ENCODE measurements at places on chromosomes 4 and X.

DNA sequence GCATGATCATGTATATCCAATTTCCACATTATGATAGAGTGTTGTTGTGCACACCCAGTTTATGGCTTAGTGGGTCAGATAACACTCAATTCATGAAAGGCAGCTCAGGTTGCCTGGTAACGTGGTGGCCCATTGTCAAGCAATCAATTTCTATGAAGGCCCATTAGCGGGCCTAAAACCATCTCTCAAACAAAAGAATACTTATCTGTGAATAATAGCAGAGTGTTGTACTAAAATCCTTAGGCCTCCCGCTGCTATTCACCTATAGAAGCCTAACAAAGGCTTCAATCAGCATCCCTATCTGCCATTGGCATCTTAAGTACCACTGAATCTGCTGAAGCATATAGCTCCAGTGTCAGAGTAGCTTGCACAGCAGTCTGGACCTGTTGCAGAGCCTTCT is 849.6 kb upstream of the POU3F4 start:
- DNase-seq: no peak

- peak; percentile 51 for DNase-seq
Observed at GRCh38 chrX:68685685-68686084, 38.2 kb downstream of the STARD8 start.

DNA sequence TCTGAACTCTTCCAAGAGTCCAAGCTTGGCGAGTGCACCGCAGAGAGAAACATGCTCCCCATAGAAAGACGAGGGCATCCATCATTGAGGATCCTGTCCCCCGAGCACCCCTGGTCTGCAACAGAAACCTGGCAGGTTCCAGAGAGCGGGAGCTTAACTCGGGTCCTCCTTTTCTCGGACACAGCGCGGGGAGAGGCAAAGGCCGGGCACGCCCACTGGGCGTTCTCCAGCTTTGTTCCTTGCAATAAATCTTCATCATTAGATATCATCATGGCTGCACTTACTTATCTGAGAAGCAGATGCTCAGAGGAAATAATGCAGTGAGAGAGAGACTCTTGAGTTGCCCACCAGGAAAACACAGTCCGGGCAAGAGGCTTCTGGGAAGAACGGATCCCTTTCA is 90.1 kb upstream of the PSAPL1 start:
- no peak for DNase-seq

DNA sequence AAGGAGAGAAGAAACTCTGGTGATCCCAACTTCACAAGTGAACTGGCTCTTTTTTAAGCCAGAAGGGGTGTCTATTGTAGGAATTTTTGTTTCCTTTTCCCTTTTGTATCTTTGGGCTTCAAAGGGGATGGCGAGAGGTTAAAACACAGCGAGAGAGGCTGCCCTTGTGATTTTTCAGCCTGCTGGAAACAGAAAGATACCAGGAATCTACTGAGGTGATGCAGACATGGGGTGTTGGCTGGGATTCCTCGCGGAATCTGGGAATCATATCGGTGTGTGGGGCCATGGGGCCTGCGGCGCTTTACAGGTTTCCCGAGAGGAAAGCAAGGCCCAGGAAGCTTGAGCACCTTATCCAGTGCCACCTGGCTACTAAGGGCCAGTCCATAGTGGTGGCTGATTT is 99.4 kb upstream of the STX18 start:
- DNase-seq: no peak

DNA sequence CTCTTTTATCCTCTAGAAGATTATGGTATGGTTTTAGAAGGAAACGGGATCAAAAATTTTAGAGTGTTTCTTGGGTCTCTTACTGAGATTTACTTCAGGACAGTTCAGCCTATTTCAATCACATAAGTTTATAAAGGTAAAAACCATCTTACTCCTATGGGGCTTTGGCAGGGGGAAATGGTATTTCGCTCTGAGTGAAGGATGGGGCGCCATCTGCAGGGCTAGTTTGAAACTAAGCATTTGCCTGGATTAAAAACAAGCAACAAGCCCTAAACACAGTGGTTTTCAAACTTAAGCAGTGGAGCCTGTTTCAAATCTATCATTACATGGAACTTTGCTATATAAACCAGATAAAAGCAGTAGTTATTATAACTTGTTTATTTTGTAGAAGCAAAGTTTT is 361.5 kb upstream of the FMR1 start:
- DNase-seq: no peak

DNA sequence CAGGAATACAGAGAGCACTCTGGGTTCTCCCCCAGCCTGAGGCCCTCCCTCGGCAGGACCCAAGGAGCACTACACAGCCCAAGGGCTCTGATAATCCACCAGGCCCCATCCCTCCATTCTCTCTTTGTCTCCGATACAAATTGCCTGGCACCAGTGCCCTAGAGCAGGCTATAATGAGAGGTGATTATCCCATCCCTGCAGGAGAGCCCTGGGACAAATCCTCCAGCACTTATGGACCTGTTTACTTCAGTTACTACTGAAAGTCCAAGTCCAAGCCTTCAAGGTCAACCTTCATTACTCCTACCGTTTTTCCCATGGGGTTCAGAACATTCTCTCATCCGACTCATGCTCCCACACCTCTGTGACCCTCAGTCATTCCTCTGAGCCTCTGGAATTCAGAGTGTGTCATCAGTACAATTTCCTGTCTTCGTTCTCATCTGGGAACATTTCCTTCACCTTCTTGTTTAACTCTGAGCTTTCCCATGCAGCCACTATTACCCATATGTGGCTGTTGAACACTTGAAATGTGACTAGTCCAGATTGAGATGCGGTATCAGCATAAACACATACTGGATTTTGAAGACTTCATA is 299.0 kb downstream of the RAPGEF2 start:
- DNase-seq: no peak

DNA sequence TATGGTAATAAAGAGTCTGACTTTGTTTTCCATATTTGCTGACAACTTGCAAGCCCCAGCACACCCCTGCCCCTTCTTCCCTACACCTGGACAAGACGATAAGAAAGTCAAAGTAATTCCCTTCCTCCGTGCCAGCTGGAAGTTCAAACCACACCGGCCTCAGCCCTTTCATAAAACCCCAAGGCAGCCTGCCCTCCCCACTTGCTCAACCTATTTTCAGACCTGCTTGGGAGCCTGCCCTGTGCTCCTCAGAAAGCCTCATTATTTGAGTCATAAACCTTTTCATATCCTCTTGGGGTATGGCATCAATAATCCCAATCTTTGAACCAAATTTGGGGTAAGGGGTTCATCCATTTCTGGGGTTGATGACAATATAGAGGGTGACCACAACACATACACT is 29.5 kb downstream of the NIPAL1 start:
- peak; percentile 5 for DNase-seq

DNA sequence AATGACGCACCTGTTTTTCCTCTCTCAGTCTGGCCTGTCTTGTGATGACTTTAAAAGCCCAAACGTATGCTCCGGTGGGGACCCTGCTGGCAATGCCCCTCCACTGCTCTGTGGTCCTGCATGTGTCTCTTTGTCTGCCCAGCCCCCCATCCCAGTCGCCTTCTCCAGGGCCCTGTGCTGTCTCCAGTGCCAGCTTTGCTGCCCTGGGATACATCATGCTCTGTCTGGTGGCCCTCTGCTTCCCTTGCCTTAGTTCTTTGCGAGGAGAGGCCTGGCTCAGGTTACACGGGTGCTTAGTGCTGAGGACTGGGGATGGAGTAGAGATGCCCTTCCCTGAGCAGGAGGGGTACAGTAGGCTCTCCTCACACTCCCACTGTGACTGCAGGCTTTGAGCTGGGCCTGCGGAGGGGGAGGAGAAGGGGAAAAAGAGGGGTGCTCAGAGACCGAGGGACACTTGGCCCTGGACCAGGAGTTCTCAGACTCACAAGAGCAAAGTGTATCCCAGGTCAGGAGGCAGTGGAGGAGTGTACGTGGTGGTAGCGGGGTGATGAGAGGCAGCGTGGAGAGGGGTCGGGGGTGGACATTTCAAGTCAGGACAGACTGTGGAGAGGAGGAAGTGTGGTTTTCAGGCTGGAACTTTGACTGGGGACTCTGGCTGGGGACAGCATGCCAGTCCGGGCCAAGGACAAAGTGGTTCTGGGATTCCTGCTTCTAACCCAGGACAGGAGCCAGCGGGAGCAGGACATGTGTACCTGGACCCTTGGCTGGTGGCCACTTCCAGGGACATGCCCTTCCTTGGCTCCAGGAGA is 2.8 kb downstream of the APLN start:
- DNase-seq: no peak

- peak; percentile 54 for DNase-seq
Observed at GRCh38 chr4:104093247-104093646, 373.5 kb upstream of the TACR3 start.

- peak; percentile 13 for DNase-seq
Observed at GRCh38 chrX:44989995-44990770, 117.2 kb downstream of the KDM6A start.

GRCh38 chr4:53043055-53043454 is 180.9 kb downstream of the RASL11B start:
- no peak for DNase-seq

- DNase-seq: no peak
Observed at GRCh38 chrX:3215249-3215648, 131.2 kb downstream of the MXRA5 start.

GRCh38 chr4:23773884-23774636 is 115.8 kb downstream of the PPARGC1A start:
- no peak for DNase-seq

DNA sequence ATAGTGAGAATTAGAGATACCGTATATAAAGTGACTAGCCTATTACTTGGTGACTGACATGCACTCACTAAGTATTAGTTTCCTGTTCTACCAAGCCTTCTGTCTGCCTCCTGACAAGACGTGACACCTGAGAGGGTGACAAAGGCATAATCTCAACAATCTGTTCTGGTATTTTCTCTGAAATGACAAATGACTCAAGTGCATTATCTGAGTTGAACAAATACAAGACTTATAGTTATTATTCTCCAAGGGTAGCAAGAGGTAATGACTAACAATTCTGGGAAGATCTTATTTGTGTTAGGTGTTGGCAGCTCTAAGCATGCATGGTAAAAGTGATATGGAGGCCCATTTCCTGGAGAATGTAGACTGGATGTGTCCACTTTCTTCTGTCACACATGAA is 60.6 kb downstream of the SYTL5 start:
- DNase-seq: no peak

- no peak for DNase-seq
Observed at GRCh38 chr4:116925900-116926457, 159.4 kb downstream of the TRAM1L1 start.

GRCh38 chr4:30716681-30717207 is 3.4 kb upstream of the PCDH7 start:
- DNase-seq: no peak

DNA sequence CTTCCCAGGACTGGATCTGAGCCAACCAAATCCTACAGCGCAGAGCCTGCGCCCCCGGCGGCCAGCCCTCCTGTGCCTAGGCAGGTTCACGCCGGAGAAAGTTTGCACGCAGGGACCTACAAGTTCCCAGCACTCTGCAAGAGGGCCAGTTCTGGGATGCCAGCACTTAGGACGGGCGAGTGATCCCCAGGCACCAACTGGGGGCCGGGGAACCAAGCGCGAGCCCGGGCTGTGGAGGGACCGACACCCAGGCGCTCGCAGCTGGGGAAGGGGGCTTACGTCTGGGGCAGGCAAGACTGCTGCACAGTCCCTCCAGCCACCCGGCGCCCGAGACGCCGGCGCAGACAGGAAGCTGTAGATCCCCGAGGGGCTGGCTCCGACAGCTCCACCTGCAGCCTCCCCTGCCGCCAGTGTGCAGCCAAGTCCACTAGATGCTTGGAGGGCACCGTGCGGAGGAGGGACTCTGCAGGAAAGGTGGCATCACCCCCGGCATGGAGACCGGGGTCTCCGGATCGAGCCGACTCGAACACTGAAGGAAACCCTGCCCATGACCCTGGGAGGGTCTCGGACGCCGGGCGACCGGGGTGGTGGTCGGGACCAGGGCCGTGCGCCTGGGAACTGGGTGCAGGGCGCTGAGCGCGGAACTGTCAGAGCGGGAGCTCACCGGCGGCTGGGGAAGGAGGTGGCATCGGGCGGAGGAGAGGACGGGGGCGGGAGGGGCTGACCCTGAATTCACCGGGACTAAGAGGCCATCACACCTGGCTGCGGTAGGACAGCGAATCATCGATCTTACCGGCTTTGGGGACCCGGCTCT is 566 bp downstream of the CORIN start:
- peak; percentile 45 for DNase-seq

DNA sequence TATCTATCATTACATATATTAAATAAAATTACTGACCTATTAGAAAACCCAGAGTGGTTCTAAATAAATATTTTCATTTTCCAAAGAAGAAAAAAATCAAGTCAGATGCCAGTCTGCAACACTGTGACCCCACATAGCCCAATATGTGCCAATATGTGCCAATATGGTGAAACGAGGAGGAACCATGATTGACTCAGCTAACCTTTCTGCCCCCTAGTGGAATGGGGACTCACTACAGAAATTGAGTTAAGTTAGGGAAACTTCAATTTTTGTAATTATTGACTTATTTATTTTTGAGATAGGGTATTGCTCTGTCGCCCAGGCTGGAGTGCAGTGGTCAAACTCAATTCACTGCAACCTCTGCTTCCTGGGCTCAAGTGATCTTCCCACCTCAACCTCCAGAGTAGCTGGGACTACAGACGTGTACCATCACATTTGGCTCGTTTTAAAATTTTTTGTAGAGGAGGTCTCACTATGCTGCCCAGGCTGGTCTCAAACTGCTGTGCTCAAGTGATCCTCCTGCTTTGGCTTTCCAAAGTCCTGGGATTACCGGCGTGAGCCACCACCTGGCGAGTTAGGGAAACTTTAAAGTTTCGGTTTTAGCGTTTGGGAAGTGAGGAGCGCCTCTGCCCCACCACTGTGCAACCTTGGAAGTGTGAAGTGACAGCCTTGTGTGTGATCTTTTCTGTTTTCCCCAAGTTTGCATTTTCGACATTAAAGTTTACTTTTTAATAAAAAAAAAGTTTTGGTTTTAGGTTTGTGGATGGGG is 116.8 kb upstream of the SHISA3 start:
- peak; percentile 56 for DNase-seq

- DNase-seq: peak; percentile 66
Observed at GRCh38 chrX:41705680-41706374, 17.1 kb downstream of the GPR34 start.

GRCh38 chr4:73404042-73404441 is at the start of gene ALB:
TSS of gene ALB (plus strand) at chr4:73404287. CDS start at chr4:73404328, 41 bp downstream.
- DNase-seq: no peak

- no peak for DNase-seq
Observed at GRCh38 chrX:23766650-23767551, 16.1 kb upstream of the SAT1 start.

DNA sequence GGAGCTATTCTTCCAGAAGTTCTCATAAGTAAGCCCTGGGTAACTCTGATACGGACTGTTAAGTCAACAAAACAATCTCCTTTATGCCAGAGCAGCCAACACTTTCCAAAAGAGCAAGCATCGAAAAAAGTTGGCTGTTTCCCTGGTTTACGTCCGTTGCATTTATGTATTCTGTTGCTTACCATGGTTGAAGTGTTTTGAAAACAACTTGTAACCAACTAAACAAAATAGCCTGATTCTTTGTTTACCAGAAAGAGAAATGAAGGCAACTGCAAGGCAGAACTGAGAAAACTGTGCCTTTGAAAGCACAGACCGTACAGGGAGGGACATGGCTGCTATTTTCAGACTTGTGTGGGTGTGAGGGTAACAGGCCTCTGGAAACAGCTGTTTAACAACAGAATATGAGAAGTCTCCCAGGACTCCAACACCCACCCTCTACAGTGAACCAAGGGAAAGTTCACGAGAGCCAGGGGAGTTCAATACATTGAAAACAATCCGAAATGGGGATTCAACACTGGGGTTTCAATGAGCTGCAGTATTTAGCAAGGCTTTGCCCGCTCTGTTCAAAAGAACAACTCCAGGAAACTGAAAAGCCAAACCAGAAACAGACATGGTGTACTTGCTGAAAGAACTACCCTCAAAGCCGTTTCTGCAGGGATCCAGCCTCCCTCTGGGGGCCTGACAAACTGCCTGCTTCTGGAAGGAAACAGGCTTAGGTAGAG is 95.8 kb upstream of the EGFL6 start:
- DNase-seq: no peak

GRCh38 chr4:71375494-71375893 is 36.7 kb downstream of the SLC4A4 start:
- DNase-seq: no peak

Measured in HL-60 (cell line).